ENCODE measurements at places on chromosomes 7 and 10.

DNA sequence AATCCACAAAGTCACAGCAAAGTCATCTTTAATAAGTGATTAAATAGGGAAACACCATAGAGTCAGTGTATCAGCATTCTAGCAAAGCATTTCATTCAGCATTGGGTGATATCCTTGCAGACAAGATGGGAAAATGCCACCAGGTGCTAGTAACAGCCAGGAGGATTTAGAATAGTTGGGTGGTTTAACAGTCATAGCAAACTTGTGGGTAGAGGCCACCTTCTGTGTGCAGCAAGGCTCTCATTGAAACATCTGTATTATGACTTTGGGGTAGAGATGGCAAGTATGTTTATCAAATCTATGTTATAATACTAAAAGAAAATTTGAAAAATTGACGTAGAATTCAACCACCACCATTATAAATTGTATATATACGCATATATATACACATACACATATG lies 26.4 kb upstream of the ADO start:
- DNase-seq: no peak

GRCh38 chr7:121151774-121152221 lies 163.3 kb downstream of the CPED1 start:
- no peak for DNase-seq

DNA sequence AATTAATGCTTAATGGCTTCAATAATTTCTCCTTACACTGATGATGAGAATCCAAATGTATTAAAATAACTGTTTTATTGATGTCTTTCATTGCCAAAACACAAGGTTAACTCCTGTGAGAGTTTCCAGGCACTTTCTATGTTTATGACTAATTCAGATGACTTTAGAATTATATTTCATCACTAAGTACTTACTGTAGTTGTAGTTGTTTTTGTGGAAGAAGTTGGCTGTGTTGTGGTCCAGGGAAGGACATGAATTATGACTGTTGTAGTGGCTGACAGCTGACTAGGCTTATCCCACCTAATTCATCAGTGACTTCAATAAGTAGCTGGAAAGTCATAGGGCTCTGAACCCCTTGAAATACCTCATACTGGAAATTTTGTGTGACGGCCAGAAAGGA lies 254.8 kb downstream of the HGF start:
- no peak for DNase-seq

DNA sequence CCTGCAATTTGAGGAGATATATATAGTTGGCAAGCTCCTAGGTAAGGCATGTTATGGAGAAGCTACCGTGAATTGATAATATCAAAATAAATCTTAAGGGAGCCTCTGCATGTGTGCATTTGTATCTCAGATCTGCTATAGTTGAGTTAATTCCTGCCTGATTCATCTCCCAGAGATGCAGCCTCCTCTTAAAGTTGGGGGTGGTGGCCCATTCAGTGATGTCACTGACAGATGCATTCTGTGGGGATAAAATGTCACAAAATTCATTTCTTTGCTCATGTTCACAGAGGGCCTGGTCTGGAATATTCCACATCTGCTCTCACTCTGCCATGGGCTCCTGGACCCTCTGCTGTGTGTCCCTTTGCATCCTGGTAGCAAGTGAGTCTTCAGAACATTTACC lies 185.8 kb upstream of the PRSS1 start:
- DNase-seq: no peak

DNA sequence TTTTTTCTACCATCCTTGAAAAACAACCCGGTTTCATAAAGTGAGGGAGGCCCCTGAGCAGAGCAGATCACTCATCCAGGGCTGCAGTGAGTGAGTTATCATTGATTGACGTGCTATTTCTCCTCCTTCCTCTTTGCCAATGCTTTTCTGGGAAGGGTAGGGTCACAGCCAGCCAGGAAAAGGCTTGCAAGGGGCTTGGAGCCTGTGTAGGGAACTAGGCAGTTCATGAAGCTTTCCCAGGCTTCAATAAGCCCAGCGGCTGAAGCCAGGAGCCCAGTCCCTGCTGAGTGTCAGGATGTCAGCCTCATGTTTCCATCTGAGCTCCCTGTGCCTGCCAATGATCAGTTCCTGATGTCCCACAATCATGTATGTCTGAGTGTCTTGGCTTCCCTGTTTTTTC lies 584.7 kb downstream of the GALNT17 start:
- DNase-seq: no peak

DNA sequence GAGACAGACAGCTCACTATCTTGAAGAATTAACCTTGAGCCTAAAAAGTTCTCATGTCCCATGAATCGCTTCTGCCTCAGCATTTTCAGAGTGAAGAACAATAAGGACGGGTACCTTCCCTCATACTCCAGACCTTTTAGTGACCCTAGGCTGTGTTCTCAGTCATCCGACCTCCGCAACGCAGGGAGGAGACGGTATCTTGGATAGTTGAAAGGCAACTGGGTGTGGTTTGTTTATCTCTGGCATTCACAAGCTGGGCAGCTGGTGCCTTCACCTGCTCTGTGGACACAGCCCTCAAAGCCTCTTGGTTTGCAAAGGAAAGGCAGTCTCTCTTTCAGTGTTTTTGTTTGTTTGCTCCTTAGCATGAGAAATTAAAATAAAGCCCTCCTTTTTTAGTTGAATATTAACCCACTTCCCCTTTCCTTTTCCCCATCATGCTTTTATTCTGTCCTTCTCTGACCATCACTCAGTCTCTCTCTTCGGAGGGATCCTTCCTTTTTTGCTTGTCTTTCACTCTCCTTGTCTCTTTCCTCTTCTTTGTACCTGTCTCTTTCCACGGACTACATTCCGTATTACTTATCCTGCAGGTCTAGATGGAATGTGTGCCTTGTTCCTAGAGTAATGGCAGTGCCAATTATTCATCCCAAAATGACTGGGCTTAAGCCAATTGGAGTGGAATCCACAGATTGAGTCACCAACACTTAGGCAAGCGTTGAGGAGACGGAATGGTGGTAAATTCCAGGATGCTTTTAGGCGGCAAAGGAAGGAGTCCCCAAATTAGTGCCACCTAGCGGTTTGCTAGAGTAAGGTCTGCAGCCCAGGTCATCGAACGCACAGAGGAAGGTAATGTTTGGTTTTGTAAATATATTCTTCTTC lies 45.8 kb downstream of the PRR15 start:
- DNase-seq: no peak

DNA sequence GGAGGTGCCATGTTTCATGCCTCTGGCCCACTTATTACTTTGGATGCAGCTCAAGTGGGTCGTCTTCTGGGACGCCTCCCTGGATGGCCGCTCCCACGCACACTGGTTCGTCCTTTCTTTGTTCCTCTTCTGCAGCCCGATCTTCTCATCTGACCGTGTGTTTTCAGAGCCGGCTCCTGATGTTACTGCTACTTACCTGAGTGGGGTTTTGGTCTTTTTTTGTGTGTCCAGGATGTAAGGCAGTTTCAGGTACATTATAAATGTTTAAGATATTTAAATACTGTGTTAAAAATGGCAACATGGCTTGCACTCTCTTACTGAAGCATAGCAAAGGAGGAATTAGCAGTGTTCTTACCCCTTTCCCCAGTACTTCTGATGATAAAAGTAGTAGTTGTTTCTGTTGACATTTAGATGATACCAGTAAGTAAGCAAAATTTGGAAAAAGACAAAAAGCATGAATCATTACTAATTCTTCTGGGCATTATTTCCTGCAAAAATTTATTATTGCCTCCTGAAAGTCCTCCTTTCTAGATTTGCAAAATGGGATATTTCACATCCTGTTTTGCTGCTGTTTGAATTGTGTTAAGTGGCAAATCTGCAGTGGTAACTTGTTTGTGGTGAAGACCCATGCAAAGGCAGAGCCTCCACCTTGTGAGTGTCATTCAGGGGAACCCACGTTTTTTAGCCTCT lies 59.4 kb downstream of the SHH start:
- no peak for DNase-seq

DNA sequence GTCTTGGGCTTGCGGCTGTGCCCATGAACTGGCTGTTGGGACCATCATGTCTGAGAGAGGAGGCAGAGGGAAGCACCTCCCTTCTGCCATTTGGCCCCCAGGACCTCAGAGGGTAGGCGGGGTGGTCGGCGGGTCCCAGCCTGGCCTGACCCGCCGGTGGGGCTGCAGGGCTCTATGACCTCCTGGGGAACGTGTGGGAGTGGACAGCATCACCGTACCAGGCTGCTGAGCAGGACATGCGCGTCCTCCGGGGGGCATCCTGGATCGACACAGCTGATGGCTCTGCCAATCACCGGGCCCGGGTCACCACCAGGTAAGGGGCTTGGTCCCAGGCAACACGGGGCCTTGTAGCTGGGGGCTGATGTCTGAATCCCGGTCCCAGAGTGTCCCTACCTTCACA lies 14.1 kb downstream of the SUMF2 start:
- DNase-seq: no peak

- DNase-seq: no peak
These were observed 114.2 kb downstream of the EGFR start for GRCh38 chr7:55132890-55133551.

GRCh38 chr7:65846008-65846570 lies 26.8 kb upstream of the VKORC1L1 start:
- DNase-seq: no peak

DNA sequence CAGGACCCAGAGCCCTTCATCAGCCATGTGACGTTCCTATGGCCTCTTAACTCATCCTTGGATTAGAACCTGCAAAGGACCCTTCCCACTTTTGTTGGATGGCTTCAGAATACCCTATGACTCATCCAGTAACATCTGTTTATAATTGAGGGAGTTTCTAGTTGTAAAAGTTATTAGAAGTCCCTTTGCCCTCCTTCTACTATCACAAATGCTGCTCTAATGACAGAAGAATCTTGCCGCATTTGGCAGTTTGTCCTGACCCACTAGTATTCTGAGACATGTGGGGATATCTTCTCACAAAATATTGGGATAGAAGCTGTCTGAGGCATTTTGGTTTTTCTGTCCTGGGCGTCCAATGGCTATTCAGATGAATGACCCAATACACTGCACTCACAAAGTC lies 251.8 kb upstream of the TMEM72 start:
- no peak for DNase-seq

DNA sequence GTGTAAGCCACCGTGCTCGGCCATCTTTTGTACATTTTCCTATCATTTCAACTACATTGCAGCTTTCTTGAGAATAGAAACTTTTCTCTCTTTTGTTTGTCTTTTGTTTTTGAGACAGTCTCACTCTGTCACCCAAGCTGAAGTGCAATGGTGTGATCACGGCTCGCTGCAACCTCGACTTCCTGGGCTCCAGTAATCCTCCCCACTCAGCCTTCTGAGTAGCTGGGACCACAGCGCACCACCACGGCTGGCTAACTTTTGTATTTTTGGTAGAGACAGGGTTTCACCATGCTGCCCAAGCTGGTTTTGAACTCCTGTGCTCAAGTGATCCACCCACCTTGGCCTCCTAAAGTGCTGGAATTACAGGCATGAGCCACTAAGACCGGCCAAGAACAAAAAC lies 31.3 kb upstream of the DAGLB start:
- DNase-seq: no peak

- no peak for DNase-seq
These were observed 35.9 kb upstream of the TSPAN33 start for GRCh38 chr7:129108581-129108980.

GRCh38 chr7:69633122-69633831 lies 35.0 kb downstream of the AUTS2 start:
- no peak for DNase-seq

GRCh38 chr7:65923316-65923715 lies 50.4 kb downstream of the VKORC1L1 start:
- no peak for DNase-seq

DNA sequence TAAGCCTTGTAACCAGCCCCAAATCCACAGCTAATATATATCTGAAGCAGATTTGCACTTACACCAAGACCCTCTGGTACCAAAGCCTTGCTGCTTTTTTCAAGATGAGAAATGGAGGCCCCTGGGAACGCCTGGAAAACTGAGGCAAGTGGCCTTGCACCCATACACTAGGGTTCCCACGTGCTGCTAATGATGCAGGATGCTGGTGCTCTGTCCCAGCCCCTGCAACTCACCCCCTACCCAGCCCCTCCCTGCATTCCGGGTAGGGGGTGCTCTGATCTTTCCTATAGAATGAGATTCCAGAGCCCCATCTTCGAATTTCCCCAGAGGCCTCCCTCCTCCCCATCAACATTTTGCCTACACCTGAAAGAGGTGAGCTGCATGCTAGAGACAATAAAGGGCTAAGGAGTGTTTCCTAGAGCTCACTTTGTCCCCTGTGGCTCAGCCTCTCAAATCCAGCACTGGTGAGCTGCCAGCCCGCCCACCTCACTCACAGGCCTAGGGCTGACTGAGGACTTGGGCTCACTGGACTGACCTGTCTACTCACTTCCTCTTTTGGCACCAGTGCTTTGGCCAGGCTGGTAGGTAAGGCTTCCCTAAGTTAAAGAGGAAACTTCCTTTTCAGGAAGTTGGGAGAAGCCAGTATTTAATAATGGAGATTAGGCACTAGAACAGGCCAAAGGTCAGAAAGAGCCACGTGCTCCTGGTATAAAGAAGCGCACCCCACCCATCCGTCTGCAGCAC lies 9.8 kb downstream of the RBP4 start:
- no peak for DNase-seq

DNA sequence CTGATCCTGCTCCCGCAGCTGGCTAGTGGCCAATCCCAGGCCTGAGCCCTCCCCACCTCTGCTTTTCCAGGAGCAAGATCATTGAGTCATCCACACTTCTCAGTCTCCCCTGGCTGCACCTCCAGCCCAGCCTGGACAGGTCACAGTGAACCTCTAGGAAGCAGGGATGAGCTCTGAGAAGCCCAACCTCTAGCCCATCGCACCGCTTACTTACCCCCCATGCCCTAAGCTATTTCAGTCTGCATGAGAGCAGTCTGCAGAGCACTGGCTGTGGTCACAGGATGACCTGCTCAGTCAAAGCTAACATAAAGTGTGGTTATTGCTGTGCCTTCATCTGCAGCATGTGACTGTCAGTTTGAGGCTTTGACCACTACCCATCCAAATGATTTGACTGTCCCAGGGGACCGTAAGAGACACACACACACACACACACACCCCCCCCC lies 129.2 kb downstream of the SORBS1 start:
- DNase-seq: no peak

DNA sequence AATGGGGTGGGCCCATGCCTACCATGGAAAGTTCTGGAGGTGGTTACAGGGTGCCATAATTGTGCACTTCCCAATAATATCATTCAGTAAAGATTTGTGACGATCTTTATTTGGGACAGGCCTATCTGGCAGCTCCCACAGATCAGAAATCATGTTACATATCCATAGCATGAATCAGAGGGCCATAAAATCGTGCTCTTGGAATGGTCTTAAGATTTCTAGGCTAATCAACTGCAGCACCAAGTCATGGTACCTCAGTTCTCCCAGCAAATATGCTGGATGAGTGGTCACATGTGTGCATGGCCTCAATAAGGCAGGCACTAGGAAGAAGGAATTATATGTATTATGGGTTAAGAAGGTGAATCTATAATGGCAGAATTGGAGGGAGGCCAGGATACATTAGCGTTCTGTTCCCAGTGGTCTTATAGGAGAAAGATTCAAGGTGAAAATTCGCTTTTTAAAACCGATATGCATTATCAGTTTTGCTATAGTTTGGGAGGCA lies 134.7 kb downstream of the NRP1 start:
- no peak for DNase-seq

- no peak for DNase-seq
These were observed 743 bp upstream of the ZCCHC24 start for GRCh38 chr10:79445977-79446757.

- DNase-seq: no peak
These were observed at the start of gene HOXA11 for GRCh38 chr7:27185013-27185853. TSS of gene HOXA11 (minus strand) at chr7:27185232. CDS start at chr7:27185144, 88 bp downstream.

Data from CD4-positive, alpha-beta T cell treated with Interferon gamma for 1 hour (primary cell).